ENCODE measurements at places on chromosomes 3 and 15. TPM values are rescaled to one million over a fixed set of nuclear protein-coding genes. Genes with fewer than 3 reads are reported as not detected.

Gene C3orf38
- total RNA-seq: 19.4 TPM

Gene SLC51A
- not detected for total RNA-seq

Gene TMEM212
- not detected for total RNA-seq

Gene KAT2B
- total RNA-seq: 38.4 TPM

Gene MRPL46
- total RNA-seq: 12.1 TPM

Gene ACTC1
- total RNA-seq: 0.56 TPM

Gene PARL
- total RNA-seq: 31.9 TPM

Gene CDHR4
- 0.45 TPM for total RNA-seq

Gene FBXL2
- total RNA-seq: 2.5 TPM

Gene FILIP1L
- total RNA-seq: 19.9 TPM

Gene CCNL1
- total RNA-seq: 665 TPM

Gene CAPN3
- total RNA-seq: 117 TPM

Gene UBE3A
- 90.4 TPM for total RNA-seq

Data from suprapubic skin (tissue), 4 donors.